ENCODE measurements at places on chromosomes 7 and 10.

DNA sequence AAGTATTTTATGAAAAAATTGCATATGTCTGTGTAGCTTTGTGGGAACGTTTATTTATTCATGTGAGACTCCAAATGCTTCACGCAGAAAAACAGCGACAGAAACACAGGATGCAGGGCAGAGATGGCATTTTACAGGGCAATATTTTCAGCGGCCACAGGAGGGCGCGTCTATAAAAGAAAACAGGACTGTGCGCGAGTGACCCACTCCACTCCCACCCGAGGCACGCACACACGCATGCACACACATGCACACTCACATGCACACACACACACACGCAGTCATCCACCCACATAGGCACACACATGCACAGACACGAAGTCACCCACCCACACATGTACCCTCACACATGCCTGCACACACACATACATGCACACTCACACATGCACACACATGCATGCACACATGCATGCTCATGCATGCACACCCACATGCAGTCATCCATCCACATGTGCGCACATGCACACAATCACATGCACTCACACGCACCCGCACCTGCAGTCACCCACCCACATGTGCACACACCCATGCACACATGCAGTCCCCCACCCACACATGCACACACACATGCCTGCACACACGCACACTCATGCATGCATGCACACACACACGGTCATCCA, 96.3 kb downstream of the DNAJB6 start:
- DNase-seq: peak; percentile 24

DNA sequence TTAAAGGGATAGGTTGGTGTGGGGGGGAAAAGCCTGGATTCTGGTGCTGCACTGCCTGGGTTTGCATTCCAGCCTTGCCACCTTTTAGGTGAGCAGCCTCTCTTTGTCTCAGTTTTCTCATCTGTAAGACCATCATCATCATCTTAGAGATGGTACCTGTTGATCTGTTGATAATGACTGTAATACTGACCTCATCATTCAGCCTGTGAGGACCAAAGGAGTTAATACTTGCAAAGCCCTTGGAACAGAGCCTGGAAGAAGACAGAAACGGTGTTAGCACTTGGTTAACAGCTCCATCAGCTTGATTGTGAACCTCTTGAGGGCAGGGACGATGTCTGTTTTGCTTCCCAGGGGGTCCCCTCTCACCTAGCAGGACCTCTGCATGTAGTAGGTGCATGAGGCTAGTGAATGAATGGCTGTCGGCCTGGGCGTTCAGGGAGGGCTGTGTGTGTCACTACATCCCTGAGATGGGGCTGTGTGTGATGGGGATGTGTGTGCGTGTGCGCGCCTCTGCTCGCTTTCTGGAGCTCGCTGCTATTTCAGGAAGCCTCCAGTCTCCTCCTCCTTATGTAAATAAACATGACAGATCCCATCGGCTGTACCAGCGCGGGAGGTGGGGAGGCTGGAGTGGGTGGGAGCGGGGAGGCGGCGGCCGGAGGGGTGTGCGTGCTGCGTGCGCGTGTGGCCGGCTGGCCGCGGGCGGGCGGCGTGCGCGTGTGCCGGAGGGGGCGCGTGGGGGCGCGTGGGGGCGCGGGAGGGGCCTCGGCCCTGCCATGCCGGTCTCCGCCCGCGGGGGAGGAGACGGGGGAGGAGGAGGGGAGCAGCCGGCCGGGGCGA, 61.2 kb downstream of the NEURL1 start:
- peak; percentile 29 for DNase-seq

DNA sequence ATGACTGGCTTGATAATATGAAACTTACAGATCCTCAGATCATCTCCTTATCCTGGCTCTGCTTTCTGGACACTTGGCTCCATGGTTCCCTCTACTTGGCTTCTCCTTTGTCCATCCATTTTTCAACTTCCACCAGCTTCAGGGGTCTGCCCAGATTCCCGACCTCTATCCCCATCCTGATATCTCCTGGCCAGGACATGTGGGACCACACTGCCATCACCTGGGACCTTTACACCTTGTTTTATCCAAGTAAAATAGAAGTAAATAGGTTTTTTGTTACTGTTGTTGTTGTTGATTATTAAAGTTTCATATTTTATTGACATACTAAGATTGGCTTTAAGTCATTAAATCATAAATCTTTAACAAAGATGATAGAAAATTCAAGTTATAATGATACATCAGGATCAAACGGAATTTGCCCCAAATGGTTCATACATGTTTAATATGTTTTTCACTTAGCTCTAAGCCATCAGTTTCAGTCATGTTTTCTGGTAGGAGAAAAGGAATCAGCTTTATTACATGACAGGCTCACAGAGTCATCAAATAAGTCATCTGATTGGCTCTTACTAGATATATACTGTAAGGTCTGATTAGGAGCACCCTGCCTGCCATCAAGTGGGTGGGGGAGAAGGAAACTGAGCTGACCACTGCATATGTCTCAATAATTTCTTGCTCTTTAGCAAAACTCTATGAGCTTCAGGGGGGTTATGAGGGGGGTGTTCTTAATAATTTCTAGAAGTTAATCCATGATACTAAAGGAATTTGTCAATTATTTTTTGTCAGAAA, 111.5 kb upstream of the AHR start:
- DNase-seq: no peak

DNA sequence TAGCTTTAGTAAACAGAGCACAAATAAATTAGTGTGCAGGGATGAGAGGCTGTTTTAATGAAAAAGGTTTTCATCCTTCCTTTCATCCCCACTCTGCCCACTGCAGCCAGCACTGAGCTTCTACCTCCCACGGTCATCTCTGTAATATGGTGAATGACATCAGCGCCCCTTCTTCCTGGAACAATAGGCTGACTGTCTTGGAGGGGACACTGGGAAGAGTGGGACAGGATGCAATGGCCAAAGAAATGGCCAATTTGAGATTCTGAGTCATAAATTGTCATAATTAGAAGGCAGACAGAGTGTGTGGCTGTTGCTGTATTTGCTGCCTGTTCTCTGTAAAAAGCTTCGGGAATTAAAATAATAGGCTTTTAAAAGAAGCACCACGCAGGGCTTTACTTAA, 126.7 kb upstream of the CALN1 start:
- DNase-seq: no peak

- no peak for DNase-seq
These were observed 103.9 kb downstream of the STRA8 start for GRCh38 chr7:135337506-135337905.

- no peak for DNase-seq
These were observed 69.3 kb downstream of the LRRC4 start for GRCh38 chr7:127961786-127962453.

GRCh38 chr10:20922451-20922850, 25.3 kb upstream of the NEBL start:
- DNase-seq: no peak

DNA sequence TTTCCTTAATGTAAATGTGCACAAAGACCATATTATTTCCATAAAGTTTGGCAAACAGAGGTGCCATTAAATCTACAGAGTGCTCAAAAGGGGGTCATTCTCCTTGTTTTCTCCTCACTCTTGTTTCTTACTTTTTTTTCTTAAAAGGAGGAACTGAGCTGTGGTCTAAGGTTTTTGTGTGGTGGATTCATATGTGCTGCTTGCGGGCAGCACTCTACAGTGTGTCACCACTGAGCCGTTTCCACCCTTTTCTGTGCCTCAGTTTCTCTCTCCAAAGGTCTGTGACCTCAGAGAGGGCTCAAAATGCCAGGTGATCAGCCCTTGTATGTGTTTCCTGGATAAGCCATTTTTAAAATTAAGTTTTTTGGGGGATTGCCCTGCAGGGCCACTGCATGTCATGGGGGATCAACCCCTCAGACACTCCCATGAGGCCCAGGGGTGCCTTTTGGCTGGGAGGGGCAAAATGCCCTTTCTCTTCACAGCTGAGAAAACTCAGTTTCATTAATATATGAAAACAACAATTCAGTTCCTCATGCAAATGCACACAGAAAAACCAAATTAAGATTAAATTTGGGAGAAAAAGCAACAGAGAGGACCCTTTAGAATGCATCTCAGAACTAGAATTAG, 56.9 kb upstream of the VOPP1 start:
- no peak for DNase-seq

GRCh38 chr10:85513436-85513835, 853.2 kb downstream of the GRID1 start:
- DNase-seq: no peak

GRCh38 chr10:112565434-112566053, 118.5 kb downstream of the VTI1A start:
- DNase-seq: peak; percentile 46

DNA sequence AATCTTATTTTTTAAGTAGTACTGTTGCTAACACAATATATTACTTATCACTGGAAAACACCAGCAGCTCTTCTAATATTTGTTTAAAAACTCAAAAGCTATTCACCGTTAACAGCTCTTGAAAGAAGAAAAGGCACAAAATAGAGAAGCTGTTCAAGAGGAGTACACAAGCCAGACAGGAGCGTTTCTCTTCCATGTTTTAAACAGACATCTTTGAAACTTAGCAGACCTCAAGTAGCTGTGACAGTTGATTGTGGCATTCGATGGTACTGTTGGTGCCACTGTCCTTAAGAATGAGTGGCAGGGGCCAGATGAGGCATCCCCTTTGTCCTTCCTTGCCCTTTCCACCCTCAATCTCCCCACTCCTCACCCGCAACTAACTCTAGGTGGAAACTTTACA, 81.6 kb upstream of the PRR15 start:
- DNase-seq: no peak

GRCh38 chr7:84139986-84140729, 54.4 kb downstream of the SEMA3A start:
- DNase-seq: no peak

DNA sequence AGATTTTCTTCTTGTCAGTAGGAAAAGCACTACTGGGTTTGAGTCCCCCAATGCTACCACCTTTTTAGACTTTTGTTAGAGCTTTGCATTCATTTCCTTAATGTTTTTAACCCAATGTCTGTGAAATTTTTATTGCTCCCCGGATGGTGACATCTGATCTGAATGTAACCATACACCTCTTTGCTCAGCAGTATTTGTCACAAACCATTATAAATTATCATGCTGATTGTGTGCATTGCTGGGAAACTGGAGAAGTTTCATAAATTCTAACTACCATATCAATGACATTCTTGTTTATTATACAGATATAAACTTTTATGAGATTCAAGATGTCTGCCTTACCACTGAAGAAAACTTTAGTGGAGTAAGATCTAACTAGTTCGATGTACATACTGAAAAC, 8.5 kb downstream of the NRP1 start:
- no peak for DNase-seq

- DNase-seq: no peak
These were observed 182.6 kb upstream of the RNF32 start for GRCh38 chr7:156458011-156458410.

GRCh38 chr7:108528183-108528712, 2.3 kb upstream of the PNPLA8 start:
- no peak for DNase-seq

GRCh38 chr7:120060281-120060680, 212.7 kb upstream of the KCND2 start:
- no peak for DNase-seq

- DNase-seq: no peak
These were observed 618.5 kb downstream of the INHBA start for GRCh38 chr7:41084381-41084780.

- no peak for DNase-seq
These were observed 64.4 kb upstream of the PDGFA start for GRCh38 chr7:584122-584465.

GRCh38 chr10:70594161-70594560, 8.4 kb downstream of the PRF1 start:
- no peak for DNase-seq

DNA sequence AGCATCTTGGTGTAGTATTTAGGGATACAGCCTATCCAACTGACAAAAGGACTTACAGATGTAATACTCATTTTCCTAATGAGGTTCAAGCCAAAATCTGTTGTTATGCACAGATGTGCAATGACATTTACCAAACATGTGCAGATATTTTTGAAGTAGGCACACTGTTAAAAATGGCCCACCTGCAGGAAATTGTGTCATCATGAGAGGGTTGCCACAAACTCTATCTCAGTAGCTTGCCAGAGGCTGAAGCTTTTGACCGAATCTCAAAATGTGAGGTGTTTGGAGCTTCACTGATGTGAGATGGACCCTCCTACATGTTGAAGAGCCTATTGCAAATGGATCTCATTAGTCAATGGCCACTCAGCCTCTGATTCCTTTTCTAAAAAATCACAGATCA, 89.7 kb upstream of the CSTF2T start:
- no peak for DNase-seq

DNA sequence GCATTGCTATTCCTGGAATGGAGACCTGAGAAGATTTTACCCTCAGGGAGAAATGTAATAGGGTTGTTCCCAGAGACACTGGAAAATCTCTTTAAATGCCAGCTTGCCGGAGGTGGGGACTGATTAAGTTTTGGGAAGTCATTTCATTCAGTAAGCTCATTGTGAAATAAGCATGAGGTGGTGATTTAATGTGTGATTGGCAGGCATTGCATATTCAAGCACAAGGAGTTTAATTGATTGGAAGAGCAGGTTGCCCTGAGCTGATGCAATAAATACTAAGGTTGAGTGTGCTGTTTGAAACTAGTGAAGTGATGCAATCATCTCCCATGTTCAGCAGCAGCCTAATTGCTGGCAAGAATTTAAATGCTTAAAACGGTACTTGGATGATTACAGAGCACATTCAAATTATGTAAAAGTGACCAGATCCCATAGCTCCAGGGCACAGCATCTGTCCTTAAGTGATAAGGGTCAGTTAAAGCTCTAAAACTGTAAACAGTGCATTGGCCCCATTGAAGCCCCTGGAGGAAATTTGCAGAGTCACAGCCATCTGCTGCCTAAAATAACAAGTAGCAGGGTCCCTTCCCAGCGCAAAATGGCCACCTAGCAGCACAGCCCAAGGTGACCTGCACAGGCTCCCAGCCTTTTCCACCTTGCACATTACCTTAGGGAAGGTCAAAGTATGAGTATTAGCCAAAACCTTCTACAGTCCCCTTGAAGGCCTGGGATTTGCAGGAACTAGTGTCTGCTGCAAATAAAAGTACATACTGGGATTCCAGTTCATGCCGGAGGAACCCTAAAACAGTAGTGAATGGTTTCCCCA, 92.1 kb downstream of the CCDC71L start:
- no peak for DNase-seq
